ENCODE measurements at places on chromosomes 12 and 14.

DNA sequence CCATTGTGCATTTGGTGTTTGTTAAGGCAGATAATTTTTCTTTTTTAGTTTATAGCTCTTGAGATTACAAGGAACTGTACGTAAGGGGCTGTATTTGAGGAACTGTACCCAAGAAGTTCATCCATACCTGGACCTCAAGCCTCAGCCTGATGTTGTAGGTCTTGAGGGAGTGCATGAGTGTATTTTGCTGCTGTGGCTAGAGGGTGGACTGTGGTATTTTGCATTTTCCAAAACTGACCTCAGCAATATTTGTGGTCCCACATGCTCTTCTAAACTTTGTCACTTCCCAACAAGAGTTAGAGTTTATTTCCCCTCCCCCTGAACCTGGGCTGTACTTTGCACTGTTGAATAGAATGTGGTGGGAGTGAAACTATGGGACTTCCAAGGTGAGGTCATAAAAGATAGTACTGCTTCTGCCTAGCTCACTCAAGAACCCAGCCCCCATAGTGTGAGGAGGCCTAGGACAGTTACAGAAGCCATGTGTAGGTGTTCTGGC, 42.2 kb upstream of the FBXO33 start:
- no peak for DNase-seq

GRCh38 chr12:4001841-4002240, 128.6 kb upstream of the PARP11 start:
- no peak for DNase-seq

GRCh38 chr12:44689587-44689986, 186.5 kb downstream of the NELL2 start:
- DNase-seq = no peak

DNA sequence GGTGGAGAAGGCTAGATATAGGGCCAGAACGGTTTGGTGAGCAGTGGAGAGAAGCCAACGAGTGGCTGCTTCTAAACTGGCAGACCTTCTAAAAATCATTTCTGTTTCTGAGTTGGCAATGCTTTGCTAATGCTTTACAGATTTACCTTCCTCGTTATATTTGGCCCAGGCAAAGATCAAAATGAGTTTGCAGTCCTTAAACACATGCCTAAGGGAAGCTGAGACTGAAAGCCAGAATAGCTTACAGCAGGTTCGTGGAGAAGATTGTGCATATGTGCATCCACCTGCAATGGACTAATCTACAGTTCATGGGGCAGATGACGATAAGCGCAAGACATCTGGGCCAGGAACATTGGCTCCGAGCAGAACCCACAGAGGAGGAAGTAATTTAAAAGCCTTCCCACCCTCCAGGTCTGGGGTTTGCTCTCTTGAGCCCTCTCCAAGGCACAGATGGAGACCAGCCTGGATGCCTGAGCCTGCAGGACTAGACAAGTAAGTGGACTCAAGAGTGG, 99.4 kb downstream of the NINJ2 start:
- no peak for DNase-seq

- DNase-seq = no peak
Observed at GRCh38 chr14:87005280-87005679, 987.7 kb downstream of the GALC start.

DNA sequence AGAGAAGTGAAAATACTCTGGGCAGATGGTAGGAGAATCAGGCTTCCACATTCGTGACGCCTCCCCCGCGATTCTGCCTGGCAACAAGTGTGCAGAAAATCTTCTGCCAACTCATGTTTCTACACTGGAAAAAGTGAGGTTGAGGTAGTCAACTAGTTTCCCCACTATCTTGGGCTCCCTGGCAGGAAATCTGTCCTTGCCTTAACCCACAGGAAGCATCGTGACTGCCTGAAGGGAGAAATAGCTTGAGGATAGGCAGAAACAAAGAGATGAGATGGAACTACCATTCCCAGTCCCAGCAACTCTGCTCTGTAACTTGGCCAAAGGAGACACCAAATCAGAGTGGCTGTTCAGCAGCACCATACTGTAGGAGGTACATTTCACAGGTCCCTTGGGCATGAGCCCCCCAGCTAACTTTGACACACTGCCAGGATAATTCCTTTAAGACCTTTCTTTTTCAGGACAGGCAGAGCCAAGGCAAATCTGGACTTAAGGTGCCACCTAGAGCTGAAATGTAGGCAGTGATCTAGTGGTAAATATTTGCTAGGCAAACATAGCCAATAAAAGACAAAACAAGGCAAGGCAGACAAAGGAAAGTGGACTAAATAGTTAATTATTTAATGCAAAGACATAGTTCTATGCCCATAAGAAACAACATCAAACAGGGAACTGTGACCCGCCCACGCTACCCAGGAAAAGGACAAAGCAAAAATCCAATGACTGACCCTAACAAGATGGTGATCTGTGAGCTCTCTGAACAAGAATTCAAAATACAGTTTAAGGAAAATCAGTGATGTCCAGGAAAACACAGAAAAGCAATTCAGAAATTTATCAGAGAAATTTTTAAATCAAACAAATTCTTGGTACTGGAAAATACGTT, 205.1 kb downstream of the PTPRO start:
- no peak for DNase-seq

DNA sequence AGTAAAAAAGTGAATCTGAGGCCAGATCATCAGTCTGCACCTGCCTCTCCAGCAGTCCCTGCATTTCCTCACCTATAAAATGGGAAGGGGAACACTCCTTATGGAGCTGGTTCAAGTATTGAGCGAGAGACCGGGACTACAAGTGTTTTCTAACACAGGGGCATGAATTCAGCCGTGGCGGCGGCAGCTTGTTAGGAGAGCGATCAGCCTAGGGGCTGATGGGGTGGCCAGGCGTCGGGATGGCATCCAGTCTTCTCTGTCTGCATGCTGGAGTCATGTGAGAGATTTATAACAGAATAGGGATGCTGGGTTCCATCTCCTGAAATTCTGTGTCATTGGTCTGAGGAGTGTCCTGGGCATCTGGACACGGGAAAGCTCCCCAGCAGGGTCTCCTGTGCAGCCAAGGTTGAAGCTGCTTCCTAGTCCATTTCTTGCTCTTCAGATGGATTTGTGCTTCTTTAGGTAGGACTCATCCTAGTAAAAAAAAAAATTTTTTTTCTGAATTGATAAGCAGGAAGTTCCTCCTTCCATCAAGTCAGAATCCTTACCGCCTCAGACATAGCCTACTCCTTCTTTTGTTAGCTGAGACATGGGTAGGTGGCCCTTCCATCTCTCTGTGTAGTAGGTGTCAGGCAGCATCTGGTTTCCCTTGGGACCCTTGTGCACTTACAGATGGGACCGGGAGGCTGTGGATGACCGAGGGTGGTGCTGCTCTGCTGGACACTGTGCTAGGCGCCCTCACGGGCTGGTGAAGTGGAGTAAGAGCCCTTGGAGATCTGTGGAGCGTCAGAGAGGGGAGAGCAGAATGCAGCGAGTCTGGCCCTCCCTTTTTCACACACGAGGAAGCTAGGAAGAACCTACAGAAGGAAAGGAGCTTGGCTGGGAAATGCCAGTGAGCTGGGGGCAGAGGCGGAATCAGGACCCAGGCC, 146.7 kb downstream of the TSPAN9 start:
- DNase-seq = no peak

DNA sequence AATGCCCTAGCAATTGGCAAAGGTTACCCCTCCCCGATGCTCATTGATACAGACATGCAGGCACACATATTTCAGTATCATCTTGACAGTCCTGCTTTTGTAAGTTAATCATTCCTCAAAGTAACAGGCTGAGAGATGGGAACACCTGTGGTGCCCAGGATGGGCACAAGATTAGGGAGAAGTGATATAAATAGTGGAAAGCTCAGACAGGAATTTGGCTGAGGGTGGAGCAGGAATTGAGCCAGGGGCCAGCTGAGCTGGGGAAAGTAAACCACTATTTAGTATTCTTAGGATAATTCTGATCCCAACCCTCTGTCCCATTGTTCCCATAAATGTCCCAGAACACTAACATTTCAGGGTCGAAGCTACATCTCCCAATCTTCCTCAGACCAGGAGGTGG, 38.3 kb downstream of the DAO start:
- DNase-seq = no peak

GRCh38 chr12:31326736-31327659, 1.0 kb upstream of the SINHCAF start:
- DNase-seq = no peak

- DNase-seq = no peak
Observed at GRCh38 chr14:92813201-92813600, 19.1 kb downstream of the GOLGA5 start.

DNA sequence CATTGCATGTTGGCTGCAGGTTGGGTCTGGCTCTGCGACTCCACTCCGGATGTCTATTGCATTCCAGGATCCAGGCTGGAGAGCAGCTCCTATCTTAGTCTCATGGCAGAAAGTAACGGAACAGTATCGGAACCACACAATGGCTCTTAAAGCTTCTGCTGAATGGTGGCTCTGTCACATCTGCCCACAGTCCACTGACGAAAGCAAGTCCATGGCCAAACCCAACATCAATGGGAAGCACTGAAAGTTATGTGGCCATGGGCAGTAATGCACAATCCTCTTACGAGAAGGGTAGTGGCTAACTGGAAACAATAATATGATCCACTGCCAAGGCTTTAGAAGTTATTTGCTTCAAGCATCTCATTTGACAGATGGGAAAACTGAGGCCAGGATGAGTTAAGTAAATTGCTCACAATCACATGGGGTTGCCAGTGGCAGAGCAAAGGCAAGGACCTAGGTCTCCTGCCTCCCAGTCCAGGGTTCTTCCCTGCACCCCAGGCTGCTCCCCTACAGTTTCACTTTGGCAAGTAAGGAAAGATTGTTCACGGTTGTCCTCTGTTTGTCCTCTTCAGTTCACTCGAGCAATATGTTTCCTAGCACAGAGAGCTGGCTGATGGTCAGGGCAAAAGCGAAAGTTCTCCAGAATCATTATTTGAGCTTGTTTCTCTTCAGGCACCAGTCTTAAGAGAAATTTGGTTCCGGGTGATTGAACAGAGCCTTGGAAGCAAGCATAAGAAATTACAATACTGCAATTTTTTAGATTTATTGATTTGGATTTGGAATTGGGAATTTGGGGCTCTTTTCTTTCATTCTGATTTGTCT, 54.2 kb downstream of the CKAP4 start:
- DNase-seq = no peak

GRCh38 chr14:92511453-92512238, 1.9 kb upstream of the RIN3 start:
- no peak for DNase-seq

DNA sequence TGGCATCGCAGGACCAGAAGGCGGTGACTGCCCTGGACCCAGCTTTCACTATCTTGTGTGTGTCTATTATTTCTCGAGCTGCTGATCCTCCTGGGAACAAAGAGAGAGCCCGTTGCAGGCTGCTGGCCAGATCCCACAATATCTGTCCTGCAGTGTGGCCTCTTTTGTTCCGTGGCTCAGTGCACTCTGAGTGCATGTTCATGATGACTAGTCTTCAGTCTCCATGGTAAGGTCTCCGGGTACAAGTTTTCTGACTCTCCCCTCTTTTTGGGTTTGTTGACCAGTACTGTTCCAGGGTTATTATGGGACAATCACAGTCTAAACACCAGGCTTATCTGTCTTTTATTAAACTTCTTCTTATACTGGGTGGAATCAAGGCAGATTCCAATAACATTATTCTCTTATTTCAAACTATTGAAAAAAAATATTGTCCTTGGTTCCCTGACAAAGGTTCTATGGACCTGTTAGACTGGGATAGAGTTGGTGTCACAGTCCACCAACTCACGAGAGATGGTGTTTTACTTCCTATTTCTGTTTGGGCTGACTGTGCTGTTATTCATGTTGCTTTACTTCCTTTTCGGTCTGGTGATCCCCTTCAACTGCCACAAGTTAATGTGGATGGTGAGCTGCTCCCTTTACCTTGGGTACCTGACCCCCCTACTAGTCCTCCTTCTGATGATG, 192.9 kb upstream of the ALG10B start:
- DNase-seq = no peak

DNA sequence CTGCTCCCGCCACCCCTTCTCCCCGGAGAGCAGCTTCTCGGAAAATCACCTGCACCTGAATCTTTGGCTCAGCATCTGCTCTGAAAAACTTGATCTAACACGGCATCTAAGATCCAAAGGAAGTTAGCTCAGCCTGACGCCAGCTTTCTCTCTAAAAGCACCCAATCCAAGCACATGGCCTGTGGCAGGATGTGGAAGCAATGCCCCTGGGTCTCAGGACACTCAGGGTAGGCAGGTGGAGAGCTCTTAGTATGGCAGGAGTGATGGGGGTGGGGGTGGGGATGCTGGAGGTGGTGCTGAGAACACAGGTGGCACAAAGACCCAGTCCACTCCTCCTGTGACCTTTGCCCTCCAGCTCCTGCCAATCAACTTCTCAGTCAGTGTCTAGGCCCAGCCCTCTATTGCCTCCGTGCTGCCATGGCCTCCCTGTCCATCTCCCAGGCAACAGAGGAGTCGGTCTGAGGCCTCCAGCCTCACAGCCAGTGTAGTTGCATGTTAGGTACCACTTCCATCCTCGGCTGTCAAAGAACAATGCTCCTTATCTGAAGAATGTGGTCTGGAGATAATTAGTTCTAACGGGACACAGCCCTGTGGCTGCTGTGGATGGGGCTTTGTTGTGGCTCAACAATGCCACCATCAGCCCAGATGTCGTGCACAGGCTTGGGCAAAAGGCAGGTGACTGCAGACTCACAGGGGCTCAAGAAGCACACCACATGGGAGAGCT, 180.0 kb upstream of the C14orf180 start:
- DNase-seq = no peak

- DNase-seq = no peak
Observed at GRCh38 chr12:29569132-29569757, 71.8 kb upstream of the OVCH1 start.

GRCh38 chr12:50333441-50333840, 50.1 kb upstream of the LIMA1 start:
- no peak for DNase-seq

- DNase-seq = no peak
Observed at GRCh38 chr12:123888989-123889388, 83.6 kb downstream of the CCDC92 start.

GRCh38 chr12:3453990-3454680, 36.9 kb upstream of the PRMT8 start:
- DNase-seq = no peak

DNA sequence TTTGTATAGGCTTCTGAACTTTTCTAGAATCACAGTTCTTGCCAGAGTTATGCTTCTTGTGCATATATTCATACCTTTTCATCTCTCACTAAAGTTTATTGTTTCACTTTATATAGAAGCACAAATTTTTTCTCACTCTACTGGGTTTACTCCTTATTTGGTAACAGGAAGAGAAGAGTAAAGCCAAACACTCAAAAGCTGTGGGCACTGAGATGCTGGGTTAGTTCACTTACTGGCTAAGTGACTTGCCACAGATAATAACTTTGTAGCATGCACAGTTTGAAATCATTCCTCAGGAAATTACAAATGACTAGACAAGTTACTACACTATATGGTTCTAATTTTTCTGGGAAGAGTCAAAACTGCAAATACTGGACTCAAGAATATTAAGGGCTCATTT, 7.8 kb downstream of the HIGD1C start:
- DNase-seq = no peak

- DNase-seq = no peak
Observed at GRCh38 chr12:113934060-113934814, 31.9 kb downstream of the RBM19 start.
